ENCODE measurements at places on chromosomes 1 and 21.

GRCh38 chr1:117093870-117094621 is 27.5 kb downstream of the TRIM45 start:
- peak; percentile 64 for DNase-seq

- DNase-seq = peak; percentile 53
Measured at GRCh38 chr1:182625719-182626504, 21.7 kb upstream of the RGS16 start.

DNA sequence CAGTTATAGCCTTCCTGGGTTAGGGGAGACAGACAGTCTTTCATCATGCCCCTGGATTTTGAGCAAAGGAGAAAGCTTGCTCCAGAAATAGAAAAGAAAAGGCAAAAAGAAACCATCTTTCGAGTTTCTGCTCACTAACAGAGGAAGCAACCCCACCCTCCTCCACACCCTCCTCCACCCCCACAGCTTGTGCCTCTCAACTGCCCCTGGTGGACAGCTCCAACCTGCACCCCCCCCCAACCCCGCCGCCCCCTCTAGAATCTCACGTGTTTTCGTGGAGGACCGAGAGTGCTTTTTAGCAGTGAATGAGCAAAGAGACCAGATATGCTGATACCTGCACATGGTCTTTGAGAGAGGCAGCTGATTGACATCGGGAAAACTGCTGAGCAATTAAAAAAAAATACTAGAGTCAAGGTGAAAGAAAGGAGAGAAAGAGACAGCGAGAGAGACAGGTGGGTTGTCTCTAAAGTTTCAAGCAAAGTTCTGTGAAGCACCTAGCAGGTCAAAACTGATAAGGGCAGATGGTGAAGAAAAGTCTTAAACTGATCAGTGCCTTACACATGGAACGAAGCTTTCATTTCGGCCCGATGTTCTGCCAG is 358.3 kb downstream of the KIF26B start:
- peak; percentile 29 for DNase-seq

DNA sequence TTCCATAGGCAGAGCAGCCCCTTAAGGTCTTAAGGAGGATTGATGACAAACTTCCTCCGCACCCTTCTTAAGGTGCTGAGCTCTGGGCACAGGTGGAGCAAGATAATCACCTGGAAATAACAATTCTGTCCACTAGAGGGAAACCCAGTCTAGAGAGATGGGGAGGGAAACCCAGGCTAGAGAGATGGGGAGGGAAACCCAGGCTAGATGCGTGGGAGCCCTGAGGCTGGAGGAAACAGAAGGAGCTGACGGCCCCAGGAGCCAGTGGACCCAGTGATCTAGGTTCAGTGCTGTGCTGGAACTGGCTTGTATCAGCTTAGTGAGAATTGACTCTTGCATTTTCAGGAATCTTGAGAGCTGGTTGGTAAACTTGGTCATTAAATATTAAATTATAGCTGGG is 17.8 kb upstream of the MYCL start:
- DNase-seq = peak; percentile 57

DNA sequence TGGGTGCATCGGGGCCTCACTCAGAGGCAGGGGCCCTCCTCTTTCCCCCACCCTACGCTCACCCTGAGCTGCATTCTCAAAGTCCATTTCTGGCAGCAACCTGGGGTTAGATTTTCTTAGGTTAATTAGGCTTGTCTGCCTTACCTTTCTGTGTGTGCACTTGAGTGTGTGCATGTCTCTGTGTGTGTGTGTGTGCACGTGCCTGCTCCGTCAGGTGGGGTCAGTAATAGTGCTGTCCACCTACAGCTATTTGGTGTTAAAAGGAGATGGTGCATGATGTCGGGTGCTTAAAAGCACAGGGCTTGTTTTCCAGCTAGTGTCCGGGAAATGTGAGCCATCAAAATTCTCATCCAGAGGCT is 257.9 kb downstream of the CAMTA1 start:
- no peak for DNase-seq

- peak; percentile 91 for DNase-seq
Measured at GRCh38 chr1:170704256-170704655, 40.3 kb downstream of the PRRX1 start.

DNA sequence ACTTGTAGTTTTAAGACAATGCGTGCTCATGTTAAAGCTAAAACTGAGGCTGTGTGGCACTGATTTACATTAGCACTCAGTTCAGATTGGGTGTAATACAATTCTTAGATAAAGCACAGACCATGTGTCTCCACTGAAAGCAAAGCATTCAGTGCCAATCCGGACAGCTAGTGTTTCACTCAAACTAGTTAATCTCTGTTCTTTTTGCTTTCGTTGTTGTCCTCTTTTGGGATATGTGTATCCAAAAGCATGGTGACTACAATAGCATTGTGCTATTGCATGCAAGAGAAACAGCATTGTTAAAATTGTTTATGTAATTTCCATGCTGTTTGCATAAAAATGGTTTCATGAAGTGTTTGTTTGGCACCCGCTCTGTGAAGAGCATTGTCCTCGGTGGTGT is 54.6 kb downstream of the F3 start:
- DNase-seq = no peak

DNA sequence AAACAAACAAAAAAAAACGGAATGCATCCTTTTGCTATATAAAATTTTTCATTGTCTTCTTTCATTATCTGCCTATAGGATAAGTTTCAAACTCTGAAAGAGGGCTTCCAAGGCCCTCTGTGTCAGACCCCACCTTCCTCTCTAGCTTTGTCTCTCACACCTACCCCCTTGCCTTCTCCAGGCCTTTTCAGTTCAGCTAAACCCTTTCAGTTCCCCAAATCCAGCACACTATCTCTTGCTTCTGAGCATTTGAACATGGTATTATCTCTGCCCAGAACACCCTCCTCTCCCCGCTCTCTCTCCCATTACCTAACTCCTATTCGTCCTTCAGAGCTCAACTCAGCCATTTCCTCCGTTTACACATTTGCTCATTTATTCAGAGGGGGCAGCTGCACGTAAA is 35.7 kb downstream of the C1orf216 start:
- no peak for DNase-seq

- peak; percentile 62 for DNase-seq
Measured at GRCh38 chr1:67892476-67893125, 59.3 kb upstream of the GNG12 start.

- DNase-seq = no peak
Measured at GRCh38 chr1:156089704-156090103, 7.4 kb upstream of the MEX3A start.

DNA sequence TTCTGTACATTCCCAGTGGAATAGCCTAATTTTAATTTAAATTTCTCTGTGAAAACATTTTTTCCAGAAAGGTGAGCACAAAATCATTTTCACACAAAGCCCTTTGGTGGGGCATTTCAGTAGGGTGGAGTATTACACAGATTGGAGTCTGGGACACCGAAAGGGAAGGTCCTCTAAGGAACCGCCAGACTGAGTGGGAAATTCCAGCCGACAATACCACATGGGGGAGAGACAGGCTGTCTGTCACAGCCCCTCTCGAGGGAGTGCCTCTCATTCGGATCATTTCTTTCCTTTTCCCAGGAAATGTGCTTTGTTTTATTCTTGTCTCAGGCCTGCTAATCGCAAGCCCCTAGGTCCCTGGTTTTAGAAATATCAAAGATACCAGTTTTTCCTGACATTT is 150.6 kb upstream of the HOOK1 start:
- no peak for DNase-seq

GRCh38 chr1:6584126-6585080 is 4.6 kb downstream of the ZBTB48 start:
- DNase-seq = no peak

DNA sequence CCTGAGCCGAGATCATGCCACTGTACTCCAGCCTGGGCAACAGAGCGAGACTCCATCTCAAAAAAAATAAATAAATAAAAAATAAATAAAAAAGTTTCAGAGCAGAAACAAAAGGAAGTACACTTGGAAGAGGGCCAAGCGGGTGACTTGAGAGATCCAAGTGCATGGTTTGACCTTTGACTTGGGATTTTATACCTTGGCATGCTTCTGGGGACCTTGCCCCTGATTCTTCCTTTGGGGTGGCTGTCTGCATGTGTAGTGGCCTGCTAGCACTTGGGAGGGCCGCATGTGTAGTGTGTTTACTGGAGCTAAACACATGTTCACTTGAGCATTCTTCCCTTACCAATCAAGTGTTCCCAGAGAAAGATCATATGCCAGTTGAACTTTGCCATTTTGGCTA is 114.0 kb downstream of the DTL start:
- no peak for DNase-seq

GRCh38 chr1:204683284-204684205 is 2.0 kb downstream of the LRRN2 start:
- DNase-seq = no peak

- no peak for DNase-seq
Measured at GRCh38 chr1:7331926-7332535, 439.1 kb upstream of the VAMP3 start.

DNA sequence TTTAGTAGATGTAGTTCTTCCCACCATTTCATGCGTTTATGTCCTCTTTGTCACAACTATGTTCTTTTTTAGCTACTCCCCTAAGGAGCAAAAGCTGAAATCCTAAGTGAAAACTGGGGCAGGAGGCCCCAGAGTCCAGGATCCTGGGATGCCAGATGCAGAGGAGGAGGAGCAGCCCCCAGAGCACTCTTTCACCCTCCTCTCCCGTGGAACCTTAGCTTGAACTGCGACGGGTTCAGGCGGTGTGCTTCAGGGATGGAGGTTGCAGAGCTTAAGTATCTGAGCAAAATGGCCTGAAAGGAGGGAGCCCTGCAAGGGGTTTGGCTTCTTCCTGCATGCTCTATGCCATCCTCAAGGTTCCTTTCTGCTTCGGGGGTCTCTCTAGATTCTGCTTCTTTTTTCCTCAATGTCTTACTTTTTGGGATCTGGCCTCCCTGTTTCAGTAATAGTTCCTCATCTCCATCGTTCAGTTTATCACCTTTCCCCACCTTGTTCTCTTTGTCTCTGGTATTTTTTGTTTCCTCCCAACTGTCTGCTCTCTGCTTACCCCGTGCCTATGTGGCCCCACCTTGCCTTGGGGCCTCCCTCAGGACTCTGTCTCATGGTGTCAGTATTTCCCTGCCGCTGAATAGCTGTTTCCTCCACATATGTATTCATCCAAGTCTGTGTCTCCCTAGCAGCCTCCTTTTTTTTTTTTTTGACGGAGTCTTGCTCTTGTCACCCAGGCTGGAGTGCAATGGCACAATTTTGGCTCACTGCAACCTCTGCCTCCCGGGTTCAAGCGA is 2.7 kb upstream of the NHLH1 start:
- DNase-seq = no peak

- peak; percentile 25 for DNase-seq
Measured at GRCh38 chr1:87642581-87643221, 314.0 kb downstream of the LMO4 start.

DNA sequence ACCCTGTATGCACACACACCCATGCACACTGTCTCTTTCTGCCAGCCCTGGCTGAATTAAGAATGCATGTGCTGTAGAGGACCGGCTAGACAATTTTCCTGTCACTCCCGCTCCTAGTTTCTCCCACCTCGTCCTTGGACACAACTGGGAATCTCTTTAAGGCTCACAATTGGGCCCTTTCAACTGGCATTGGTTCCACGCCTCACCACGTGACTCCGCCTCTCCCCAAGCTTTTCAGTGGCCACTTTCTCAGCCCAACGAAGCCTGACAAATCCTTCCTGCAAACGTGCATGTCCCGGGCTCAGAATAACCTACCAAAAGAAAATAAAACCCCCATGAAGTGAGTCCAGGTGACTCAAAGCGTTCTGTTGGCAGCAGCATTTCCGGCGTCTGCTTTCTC is 33.8 kb downstream of the FBXO2 start:
- no peak for DNase-seq

DNA sequence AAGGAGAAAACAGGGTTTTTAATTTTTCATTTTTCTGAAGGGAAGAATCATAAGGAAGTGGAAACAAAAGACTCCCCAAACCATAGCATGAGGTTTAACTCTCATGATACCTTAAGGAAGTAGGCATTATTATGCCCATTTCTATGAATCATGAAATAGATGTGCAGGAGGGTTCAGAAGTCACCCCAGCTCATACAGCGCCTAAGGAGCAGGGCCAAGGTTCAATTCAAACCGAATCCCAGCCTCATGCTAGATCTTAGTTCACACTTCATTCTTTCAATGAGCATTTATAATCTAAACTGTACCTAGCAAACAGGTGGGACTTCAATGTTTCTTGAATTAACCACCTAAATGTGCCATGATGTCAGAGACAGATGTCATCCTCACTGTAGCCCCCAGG is 111.9 kb upstream of the SLC25A33 start:
- no peak for DNase-seq

DNA sequence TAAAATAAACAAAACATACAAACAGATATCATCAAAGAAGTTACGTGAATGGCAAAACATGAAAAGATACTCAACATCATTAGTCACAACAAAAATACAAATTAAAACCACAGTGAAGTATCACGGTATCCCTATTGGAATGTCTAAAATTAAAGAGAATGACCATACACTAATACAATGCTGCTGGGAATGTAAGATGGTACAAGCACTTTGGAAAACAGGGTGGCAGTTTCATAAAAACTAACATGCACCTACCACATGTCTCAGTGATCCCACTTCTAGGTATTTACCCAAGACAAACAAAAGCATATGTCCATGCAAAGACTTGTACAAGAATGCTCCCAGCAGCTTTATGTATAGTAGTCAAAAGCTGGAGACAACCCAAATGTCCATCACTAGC is 69.1 kb downstream of the HSF2BP start:
- DNase-seq = peak; percentile 42

DNA sequence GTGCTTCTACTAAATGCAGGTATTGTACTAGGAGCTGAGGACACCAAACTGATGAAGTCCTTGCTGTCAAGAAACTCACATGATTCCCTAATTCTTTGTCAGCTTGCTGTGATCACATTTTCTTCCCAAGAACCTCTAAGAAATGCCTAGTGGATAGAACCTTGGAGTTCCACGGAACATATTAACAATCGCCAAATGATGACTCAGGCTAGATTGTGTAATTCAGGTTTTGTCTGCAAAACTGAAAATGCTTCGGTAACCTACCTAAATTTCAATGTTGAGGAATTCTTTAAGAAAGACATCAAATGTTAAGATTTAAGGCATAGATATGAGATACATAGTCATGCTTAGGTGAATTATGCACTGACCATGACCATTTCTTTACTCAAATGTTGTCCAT is 1.7 kb upstream of the GADD45A start:
- peak; percentile 74 for DNase-seq

GRCh38 chr1:210291786-210292230 is 36.9 kb upstream of the HHAT start:
- peak; percentile 96 for DNase-seq
